ENCODE measurements at places on chromosomes 7 and 10. TPM values are rescaled to one million over a fixed set of nuclear protein-coding genes. Genes with fewer than 3 reads are reported as not detected.

- H3K4me1 ChIP-seq: no peaks in the 10 kb centered on the region
- H3K27ac ChIP-seq: no peak overlapping the region
- DNase-seq: no peak
- H3K27me3 ChIP-seq: peaks cover 42% of the 10 kb centered on the region
- H3K4me3 ChIP-seq: no peak overlapping the region
These were observed 146.3 kb upstream of the GPR26 start for GRCh38 chr10:123519861-123520260.

The WEE2 gene
- total RNA-seq: not detected

DNA sequence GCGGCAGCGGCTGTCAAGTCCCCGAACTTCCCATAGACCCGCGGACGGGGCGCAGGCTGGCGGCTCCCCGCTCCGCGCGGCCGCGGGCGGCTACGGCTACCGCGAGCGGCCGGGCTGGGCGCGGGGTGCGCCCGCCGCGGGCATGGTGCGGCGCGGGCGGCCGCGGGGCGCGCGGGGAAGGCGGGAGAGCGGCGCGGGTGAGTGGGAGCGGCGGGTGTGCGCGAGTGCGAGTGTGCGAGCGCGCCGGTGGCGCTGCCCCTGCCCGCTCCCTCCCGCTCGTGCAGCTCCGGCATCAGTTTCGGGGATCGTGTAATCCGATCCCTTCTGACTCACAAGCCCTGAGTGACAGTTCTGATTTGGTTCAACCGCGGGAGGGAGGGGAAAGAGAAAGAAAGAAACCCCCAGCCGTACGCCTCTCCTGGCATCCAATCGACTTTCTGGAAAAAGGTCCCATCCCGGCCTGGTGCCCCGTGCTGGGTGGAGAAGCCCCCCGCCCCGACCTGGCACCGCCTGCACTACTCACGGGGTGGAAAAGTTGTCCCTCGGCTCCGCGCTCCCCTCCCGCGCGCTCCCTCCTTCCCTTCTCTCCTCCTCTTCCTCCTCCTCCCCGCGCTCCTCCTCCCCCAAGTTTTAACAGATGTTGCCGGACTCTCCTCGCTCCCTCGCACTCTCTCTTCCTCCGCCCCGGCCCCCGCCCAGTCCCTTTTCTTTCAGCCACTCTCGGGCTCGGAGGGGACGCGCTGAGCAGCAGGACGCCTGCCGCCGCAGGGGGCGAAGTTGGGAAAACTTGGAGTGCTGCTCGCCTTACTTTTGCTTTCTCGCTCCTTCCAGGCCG lies at the start of gene GLI3:
Gene GLI3, minus strand, starts transcription at position 234 of the 835 bp plus-strand sequence. CDS start 13,956 bp downstream, outside the sequence.
- DNase-seq: peak; percentile 95
- peaks cover 46% of the 10 kb centered on the region for H3K4me1 ChIP-seq
- H3K27me3 ChIP-seq: no peaks in the 10 kb centered on the region
- H3K27ac ChIP-seq: peak within 1 kb of the TSS; percentile 96
- peaks cover 17% of the 10 kb centered on the region for H3K36me3 ChIP-seq
- peak within 1 kb of the TSS; percentile 97 for H3K4me3 ChIP-seq

DNA sequence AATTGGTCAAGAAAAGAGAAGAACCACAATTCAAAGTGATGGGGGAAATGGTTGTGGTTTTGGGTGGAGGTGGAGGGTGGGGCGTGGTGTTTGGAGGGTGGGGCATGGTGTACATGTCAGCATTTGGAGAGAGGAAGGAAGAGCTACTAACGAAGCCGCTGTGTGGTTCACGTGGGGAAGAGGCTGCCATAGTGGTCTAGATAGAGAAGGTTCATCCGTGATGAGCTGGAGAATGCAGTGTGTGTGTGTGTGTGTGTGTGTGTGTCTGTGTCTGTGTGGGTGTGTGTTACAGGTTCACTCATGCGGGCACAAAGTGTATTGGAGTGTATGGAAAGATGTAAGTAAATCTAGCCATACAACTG lies 6.1 kb upstream of the VCL start:
- peaks cover 16% of the 10 kb centered on the region for H3K4me1 ChIP-seq
- H3K27me3 ChIP-seq: no peaks in the 10 kb centered on the region
- H3K4me3 ChIP-seq: no peak overlapping the region

The TEX47 gene
- total RNA-seq: not detected

The COPS6 gene
- 85.2 TPM for total RNA-seq

The CRTAC1 gene
- not detected for total RNA-seq

- no peaks in the 10 kb centered on the region for H3K36me3 ChIP-seq
These were observed 3.0 kb upstream of the ASB15 start for GRCh38 chr7:123598657-123599056.

- H3K27ac ChIP-seq: no peak overlapping the region
- H3K27me3 ChIP-seq: no peaks in the 10 kb centered on the region
- no peaks in the 10 kb centered on the region for H3K36me3 ChIP-seq
- no peak overlapping the region for H3K4me3 ChIP-seq
These were observed 347.8 kb upstream of the PLXDC2 start for GRCh38 chr10:19468413-19468812.

DNA sequence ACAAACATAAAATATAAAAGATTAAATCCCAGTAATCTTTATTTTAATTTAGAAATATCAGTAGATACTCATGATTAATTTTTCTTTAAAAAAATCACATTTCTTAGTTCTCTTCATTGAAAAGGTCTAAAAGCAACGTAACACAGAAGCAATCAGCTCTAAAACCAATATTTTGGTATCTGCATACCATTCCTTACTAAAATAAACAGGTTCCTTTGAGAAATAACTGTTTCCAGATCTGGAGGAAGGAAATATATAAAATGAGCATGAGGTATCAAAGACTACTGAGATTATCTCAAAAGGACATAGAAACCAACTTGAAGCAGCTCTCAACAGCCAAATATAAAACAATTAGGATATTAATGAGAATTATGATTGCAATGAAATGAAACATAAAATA lies 301.0 kb upstream of the GNAI1 start:
- H3K36me3 ChIP-seq: no peaks in the 10 kb centered on the region
- H3K4me1 ChIP-seq: no peaks in the 10 kb centered on the region
- H3K27ac ChIP-seq: no peak overlapping the region
- no peak for DNase-seq
- H3K27me3 ChIP-seq: peaks cover 80% of the 10 kb centered on the region
- H3K4me3 ChIP-seq: no peak overlapping the region

DNA sequence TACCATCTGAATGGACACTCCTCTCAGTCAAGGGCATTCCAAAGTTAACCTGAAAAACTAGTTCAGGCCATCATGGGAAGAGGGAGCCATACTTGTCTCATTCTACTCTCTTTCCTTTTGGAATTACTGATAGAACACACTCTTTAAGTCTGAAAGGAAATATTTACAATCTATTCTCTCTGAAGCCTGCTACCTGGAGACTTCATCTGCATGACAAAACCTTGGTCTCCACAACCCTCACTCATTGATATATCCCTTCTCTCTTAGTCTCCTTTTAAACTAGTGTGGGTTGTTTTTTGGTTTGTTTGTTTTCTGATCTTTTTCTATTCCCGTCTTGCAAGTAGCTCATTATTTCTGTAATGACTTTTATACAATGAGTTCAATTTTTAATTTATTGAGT lies 169.5 kb downstream of the C1GALT1 start:
- H3K27me3 ChIP-seq: no peaks in the 10 kb centered on the region
- H3K36me3 ChIP-seq: no peaks in the 10 kb centered on the region
- no peak for DNase-seq
- H3K4me3 ChIP-seq: no peak overlapping the region
- no peaks in the 10 kb centered on the region for H3K4me1 ChIP-seq

DNA sequence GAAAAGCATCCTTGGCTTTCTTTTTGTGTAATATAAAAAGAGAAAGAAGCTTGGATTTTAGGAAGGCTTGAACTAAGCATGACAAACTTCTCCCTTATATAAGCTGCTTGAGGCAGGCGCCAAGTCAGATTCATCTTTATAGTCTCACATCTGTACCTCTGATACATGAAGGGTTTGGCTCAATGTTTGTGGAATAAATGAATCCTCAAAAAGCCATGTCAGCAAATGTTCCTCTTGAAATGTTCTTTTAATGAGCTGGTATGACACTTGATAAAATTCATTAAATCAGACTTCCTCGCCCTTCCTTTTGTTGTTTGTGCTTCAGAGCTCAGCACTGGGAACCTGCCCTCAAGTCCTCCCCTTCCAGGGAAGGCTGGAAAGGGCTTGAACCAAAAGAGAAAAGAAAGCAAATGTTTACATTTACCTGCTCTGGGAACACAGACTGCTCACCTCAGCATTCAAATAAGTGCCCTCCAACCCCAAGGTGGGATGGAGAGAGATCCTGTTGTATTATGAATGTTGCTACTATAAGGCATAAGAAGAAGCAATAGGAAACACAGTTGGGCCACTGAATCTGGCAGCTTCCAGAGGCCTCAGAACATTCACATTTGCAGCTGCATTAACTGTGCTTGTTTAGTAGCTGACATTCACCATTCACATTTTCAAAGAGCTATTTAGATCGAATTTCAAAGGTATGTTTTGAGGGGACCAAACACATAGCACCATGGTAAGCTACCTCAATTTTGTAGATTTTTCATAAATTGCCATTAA lies 212.6 kb downstream of the CACNA2D1 start:
- peaks cover 94% of the 10 kb centered on the region for H3K27me3 ChIP-seq
- H3K4me3 ChIP-seq: no peak overlapping the region
- no peaks in the 10 kb centered on the region for H3K4me1 ChIP-seq
- no peak for DNase-seq
- no peak overlapping the region for H3K27ac ChIP-seq

GRCh38 chr7:50418086-50418515 lies 32.0 kb downstream of the FIGNL1 start:
- no peaks in the 10 kb centered on the region for H3K36me3 ChIP-seq
- H3K4me3 ChIP-seq: no peak overlapping the region
- no peak overlapping the region for H3K27ac ChIP-seq
- H3K27me3 ChIP-seq: no peaks in the 10 kb centered on the region

The CNPY1 gene
- total RNA-seq: not detected

GRCh38 chr10:33048223-33048622 lies 90.2 kb upstream of the ITGB1 start:
- H3K36me3 ChIP-seq: peaks cover 6% of the 10 kb centered on the region
- no peak for DNase-seq
- no peak overlapping the region for H3K4me3 ChIP-seq
- H3K27me3 ChIP-seq: no peaks in the 10 kb centered on the region

The HABP2 gene
- total RNA-seq: not detected

DNA sequence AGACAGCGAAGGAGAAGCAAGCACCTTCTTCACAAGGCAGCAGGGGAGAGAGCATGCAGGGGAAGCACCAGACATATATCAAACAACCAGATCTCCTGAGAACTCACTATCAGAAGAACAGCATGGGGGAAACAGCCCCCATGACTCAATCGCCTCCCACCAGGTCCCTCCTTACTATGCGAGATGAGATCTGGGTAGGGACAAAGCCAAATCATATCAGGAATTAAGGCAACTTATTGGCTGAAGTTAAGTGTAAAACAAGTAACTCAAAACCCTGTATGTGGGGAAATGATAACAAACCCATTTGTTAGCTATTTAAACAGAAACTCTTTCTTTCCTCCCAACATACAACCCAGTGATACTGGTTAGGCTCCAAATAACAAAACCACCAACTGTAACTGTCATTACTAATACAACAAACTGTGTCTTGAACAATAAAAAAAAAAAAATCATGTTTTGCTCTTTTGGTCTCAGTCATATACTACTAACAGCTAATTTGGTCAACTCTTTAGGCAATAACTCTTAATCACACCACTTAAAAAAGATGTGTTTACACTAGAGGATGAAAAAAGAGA lies 57.8 kb downstream of the MINDY3 start:
- H3K27ac ChIP-seq: no peak overlapping the region
- no peaks in the 10 kb centered on the region for H3K4me1 ChIP-seq
- H3K36me3 ChIP-seq: peaks cover 34% of the 10 kb centered on the region

DNA sequence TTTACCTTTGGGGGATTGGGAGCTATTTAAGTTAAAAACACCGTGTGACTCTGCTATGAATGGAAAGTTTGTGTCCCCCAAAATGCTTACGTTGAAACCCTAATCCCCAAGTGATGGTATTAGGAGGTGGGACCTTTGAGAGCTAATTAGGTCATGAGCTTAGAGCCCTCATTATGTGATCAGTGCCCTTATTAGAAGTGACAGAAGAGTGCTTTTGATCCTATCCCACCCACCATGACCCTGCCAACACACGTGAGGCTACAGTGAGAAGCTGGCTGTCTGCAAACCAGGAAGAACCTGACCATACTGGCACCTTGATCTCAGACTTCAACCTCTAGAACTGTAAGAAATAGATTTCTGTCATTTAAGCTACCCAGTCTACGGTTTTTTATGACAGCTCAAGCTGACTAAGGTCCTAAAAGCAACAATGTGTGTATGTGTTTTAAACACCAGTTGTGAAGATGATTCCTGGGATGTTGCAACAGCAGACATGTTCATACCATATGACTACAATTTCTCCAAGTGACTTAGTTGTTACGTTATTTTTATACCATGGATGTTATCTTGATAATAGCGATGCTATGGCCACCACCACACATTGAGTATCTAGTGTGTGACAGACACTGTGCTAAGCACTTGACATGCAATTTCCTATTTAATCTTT lies 124.4 kb downstream of the PIP4K2A start:
- H3K36me3 ChIP-seq: peaks cover 12% of the 10 kb centered on the region
- no peak overlapping the region for H3K27ac ChIP-seq
- no peaks in the 10 kb centered on the region for H3K27me3 ChIP-seq
- no peak overlapping the region for H3K4me3 ChIP-seq

The NAT16 gene
- not detected for total RNA-seq

GRCh38 chr10:4704034-4704545 lies 121.9 kb upstream of the AKR1E2 start:
- H3K27me3 ChIP-seq: no peaks in the 10 kb centered on the region
- peaks cover 4% of the 10 kb centered on the region for H3K36me3 ChIP-seq
- DNase-seq: peak; percentile 88
- H3K4me3 ChIP-seq: peak overlapping the region; percentile 49

DNA sequence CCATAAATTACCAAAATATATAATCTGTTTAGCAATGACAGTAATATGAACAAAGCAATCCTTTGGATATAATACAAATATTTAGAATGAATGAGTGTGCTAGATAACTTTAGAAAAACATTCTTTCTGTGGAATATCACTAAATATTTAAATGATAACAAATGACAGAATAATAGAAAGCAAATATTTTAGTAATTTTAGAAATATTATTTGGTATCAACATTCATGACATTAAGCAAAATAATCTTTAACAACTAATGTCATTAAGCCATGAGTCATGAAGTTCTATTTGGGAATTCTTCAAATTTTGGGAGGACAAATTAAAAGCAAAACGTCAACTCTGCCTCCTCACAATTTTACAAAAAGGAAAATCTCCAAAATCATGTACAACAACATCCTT lies 844.8 kb upstream of the LRRN3 start:
- no peak overlapping the region for H3K4me3 ChIP-seq
- DNase-seq: no peak
- H3K27ac ChIP-seq: no peak overlapping the region
- H3K36me3 ChIP-seq: no peaks in the 10 kb centered on the region
- no peaks in the 10 kb centered on the region for H3K4me1 ChIP-seq
- H3K27me3 ChIP-seq: no peaks in the 10 kb centered on the region

The OR6V1 gene
- total RNA-seq: not detected

DNA sequence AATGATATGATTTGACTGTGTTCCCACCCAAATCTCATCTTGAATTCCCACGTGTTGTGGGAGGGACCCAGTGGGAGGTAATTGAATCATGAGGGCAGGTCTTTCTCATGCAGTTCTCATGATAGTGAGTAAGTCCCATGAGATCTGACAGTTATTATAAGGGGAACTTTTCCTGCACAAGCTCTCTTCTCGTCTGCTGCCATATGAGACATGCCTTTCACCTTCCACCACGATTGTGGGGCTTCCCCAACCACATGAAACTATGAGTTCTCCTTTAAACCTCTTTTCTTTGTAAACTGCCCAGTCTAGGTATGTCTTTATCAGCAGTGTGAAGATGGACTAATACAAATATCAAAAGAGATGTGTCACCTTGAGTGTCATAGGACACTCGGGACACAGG lies 502.7 kb upstream of the PODXL start:
- H3K4me1 ChIP-seq: no peaks in the 10 kb centered on the region
- H3K27ac ChIP-seq: no peak overlapping the region
- DNase-seq: no peak
- no peak overlapping the region for H3K4me3 ChIP-seq
- H3K27me3 ChIP-seq: no peaks in the 10 kb centered on the region

All from MCF 10A (cell line).